Uterine smooth muscle cell (primary cell): ENCODE measurements at places on chromosomes 12 and 14. TPM values are rescaled to one million over a fixed set of nuclear protein-coding genes. Genes with fewer than 3 reads are reported as not detected.

Gene TRMT5
- 14.5 and 15.1 TPM in 2 replicates for total RNA-seq

Gene ABCC9
- 20.5 and 37.9 TPM in 2 replicates for total RNA-seq

Gene TSHR
- total RNA-seq = not detected in 2 replicates

Gene ANKRD33
- total RNA-seq = 0.11 and 0.12 TPM in 2 replicates

Gene NEUROD4
- not detected in 2 replicates for total RNA-seq

Gene CD27
- total RNA-seq = 0.12 TPM in 1 of 2 replicates, not detected in the other

Gene ASB2
- total RNA-seq = 1.2 and 3.5 TPM in 2 replicates

Gene KDM2B
- total RNA-seq = 29.2 and 47.9 TPM in 2 replicates

Gene KCNH3
- total RNA-seq = under 0.01 TPM in 1 of 2 replicates, not detected in the other

Gene CLEC6A
- total RNA-seq = not detected in 2 replicates
